ENCODE measurements at places on chromosomes 1 and 21.
A peak's percentile ranks its signal among the peaks of the same experiment; 100 is the strongest.

GRCh38 chr1:2826736-2827292 lies 25.3 kb upstream of the TTC34 start:
- no peak for DNase-seq

DNA sequence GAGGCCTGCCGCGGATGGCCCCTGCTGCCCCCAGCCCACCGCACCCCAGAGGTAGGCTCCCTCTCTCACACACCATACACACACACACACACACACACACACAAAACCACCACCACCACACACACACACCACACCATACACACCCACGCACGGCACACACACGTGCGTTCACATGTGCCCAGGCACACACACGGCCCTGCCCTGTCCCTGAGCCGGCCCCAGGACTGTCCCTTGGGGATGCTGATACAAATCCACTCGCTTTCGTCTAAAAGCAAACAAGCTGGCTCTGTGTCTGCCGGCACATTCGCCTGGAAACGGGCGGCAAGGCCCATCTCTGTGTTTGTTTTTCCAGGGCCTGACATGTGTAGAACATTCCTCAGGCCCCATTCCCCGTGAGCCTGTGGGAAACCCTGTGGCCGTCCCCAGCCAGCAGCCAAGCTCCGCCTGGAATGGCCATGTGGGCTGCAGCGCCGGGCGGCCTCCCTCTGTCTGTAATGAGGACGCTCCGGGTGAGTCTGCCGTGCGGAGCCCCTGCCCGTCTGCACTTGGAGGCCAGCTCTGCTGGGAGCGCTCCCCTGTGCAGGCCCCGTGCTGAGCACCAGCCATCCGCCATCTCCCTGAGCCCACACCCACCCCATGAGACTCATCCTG lies 67.4 kb downstream of the DMRTB1 start:
- DNase-seq, result no peak

- DNase-seq, result no peak
Measured at GRCh38 chr1:234295068-234295467, 78.2 kb upstream of the COA6 start.

DNA sequence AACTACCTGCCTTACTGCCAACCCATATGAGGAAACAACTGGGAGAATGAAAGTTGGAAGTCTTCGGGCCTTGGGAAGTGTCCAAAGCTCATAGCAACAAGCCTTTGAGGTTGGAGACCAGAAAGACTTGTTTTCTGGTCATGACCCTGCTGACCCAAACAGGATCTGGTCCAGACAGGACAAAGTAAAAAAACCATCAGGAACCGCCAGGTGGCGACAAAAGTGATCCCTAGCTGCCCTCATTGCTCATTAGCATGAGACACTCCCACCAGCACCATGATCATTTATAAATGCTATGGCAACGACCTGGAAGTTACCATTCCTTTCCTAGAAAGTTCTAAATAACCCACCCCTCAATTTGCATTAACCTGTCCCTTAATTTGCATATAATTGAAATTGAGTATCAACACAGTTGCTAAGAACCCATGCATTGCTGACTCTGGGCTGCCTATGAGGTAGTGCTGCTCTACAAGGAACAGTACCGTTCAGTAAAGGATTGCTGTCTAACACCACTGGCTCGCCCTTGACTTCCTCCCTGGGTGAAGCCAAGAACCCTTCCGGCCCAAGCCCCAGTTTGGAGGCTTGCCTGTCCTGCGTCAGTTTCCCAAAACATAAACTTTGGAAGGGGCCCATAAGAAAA lies 89.0 kb downstream of the URB2 start:
- peak; percentile 14 for DNase-seq

DNA sequence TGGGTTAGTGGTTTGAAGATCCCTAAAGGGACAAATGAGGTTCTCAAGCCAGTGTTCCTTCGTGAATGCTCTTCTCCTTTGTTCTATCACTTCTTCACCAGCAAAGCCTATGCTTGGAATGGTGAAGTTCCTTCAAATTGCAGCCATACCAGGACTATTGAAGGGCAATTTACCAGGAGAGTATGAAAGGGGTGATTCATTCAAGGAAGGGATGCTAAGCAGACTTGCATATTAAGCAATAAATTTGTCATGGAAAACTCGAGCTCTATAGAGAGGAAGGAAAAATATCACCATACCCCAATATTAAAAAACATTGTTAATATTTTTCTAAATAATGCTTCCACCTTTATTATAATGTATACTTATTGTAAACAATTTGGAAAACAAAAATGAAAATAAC lies 9.3 kb upstream of the TSNAX start:
- no peak for DNase-seq
